Stimulated activated CD4-positive, alpha-beta T cell treated with anti-CD3 and anti-CD28 coated beads, Interleukin-15, amount 100 ng/mL, for 1 hour (primary cell): ENCODE measurements at places on chromosomes 2 and 18.

GRCh38 chr18:70142001-70142400 lies 63.5 kb downstream of the RTTN start:
- no peak for DNase-seq

GRCh38 chr2:95376311-95377215 lies 25.9 kb upstream of the FAHD2A start:
- no peak for DNase-seq

- no peak for DNase-seq
Measured at GRCh38 chr2:232464544-232464885, 8.6 kb downstream of the ALPI start.

DNA sequence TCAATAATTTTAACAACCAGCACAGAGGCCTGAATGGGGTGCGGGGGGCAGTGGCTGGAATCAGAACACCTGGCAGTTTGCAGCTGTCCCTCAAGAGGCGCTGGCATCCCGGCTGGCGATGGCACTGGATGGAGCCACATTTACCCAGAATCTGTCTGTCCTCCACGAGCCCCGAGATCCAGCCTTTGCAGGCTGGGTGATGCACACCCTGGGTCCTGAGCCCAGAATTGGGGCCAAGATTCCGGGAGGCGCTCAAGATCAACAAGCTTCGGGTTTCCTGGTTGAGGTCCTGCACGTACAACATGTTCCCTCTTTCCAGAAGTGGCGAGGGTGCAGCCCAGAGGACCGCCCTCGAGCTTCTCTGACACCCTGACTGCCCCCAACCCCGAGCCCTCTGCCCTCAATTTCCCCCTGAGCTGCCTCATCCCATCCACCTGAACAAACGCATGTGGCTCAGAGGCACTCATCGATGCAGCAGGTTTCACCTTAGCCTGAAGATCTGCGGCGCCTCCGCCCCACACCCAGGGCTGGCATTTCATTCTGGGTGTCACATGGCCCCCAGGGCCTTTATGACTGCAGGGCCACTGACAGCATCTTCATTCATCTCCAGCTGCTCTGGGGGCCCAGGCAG lies 97.5 kb downstream of the TFCP2L1 start:
- DNase-seq = no peak

GRCh38 chr2:217393585-217394032 lies 533.7 kb upstream of the TNP1 start:
- DNase-seq = no peak

DNA sequence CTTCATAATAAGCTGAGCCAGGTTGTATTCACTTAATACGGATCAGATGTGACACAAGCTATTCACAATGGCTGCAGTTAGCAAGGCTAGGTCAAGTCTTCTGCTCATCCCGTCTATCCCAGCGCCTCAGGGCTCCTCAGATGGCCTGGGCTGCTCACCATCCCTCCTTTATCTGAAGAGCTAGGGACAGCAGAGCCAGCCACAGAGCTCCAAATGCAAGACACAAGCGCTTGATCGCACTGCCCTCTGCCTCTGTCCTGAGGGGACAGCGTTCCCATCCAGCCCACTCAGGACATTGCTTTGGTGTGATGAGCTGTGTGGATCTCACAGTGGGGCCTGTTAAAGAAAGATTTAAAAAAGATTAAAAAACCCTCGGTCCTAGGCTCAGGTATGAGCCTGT lies 254.4 kb upstream of the HS6ST1 start:
- no peak for DNase-seq

- no peak for DNase-seq
Measured at GRCh38 chr2:70832386-70832785, 3.2 kb downstream of the CD207 start.

DNA sequence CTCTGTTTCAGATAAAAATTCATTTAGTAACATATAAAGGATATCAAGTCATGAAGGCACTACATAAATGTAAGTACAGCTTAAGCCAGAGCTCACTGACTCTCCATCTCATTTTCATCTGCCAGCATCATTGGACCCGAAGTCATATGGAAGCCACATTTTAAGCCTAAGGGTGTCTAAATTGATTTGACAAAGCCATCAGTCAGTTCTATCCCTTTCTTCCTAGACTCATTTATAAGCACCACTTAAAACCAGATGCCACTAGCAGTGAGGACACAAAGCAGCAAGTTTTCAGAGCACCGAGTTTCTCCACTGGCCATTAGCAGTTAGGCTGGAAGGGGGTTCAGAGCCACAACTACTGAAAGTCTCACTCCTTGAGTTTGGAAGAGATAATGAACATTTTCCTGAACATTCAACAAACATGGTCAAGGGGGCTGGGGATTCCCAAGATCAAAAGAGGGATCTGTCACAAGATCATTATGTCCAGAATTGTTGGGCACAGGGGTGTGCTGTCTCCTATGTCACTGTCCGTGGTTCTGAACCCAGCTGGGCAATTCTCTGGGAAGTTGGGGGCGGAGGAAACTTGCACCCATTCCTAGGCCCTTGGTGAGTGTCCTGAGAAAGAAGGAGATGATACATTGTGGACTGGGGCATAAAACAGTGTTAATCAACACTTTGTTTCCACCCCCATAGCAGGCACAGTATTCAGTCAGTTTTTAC lies 158.5 kb upstream of the LMAN1 start:
- DNase-seq = no peak

- no peak for DNase-seq
Measured at GRCh38 chr2:74572178-74572925, 17.8 kb downstream of the DOK1 start.

GRCh38 chr2:201273330-201273983 lies 13.1 kb downstream of the CASP8 start:
- no peak for DNase-seq

DNA sequence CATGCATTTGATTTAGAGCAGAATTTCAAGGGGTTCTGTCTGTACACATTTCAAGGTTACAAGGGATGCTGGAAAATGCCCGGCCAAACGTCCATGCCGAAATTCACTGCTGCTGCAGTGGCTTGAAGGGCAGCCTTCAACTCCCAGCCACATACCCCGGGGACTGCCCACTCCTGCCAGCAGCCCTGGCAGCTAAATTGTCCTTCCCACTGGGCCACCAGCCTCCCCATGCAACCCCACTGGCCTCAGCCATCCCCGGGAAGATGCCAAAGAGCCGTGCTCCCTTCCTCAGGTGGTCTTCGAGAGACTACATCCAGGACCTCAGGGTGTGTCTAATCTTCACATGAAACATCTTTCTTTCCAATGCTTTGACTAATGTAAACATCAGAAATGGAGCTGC lies 478.7 kb upstream of the MYT1L start:
- DNase-seq = no peak

GRCh38 chr2:42765686-42766085 lies 1.8 kb upstream of the OXER1 start:
- DNase-seq = no peak
